Amniotic stem cell (primary cell): ENCODE measurements at places on chromosomes 3 and 15.

DNA sequence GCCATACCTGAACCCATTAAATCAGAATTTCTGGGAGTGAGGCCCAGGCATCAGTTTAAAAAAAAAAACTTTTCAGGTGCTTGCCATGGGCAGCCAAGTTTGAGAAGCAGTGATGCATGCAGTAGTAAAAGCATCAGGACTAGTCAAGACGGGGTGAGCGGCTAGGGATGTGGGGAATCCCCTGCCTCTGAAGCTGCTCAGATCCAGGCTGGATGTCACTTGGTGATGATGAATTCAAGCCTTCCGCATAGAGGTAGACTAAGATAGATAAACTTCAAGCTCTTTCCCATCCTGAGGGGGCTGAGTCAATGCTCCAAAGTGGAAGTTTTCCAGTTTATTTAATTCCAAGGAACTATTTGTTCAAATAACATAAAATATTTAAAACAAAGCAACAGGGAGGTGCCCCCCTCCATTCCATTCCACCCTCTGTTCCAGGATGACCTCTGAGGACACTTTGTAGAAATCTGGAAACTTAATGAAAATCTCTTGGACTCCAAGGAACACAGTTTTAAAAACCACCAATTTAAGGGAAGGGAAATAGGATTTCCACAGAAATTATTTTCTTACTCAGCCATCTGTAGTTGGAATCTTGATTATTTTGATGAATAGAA is 100.4 kb upstream of the NR2E3 start:
- no peak for DNase-seq

GRCh38 chr15:97036301-97036700 is 705.8 kb downstream of the NR2F2 start:
- no peak for DNase-seq

GRCh38 chr15:33009603-33010002 is 184.9 kb downstream of the FMN1 start:
- DNase-seq: no peak

- DNase-seq: no peak
Measured at GRCh38 chr15:70375586-70375985, 277.9 kb upstream of the TLE3 start.

DNA sequence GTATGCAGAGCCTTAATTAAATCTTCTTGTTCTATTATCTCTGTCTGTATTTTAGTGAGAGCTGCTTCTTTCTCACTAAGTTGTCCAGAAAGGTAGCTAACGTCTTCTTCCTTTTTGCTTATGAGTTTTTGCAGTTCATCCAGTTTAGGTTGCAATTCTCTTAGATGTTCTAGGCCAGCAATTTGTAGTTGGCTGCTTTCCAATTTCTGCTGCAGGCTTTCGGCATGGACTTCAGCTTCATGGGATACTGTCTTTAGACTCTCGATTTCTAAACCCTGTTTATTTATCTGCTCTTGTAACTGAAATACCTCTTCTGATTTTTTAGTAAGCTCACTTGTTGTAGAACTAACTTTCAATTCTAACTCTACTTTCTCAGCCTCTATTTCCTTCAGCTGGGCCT is 35.5 kb upstream of the HCLS1 start:
- DNase-seq: no peak

GRCh38 chr3:17747890-17748247 is 5.4 kb upstream of the TBC1D5 start:
- no peak for DNase-seq
